Endothelial cell (in vitro differentiated cells): ENCODE measurements at places on chromosomes 11 and 22. TPM values are rescaled to one million over a fixed set of nuclear protein-coding genes. Genes with fewer than 3 reads are reported as not detected.

DNA sequence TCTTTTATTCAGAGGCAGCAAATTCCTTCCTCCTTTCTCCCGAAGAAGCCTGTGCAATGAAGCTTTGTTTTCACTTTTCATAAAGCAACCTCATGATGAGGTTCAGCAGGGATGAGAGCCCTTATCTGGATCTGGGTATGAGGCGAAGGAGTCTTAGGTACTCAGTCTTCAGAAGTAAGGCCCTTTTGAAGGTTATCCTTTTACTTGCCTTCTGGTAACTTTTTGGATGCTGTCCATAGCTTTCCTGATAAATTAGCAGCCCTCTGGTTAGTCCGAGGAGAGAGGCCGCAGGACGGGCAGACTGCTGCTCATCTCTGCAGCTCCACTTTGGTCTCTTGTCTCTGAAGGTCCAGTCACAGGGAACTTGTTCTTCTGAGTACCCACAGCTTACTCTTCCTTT lies 1.1 kb downstream of the TRIM22 start:
- H3K27ac ChIP-seq = no peak overlapping the region
- no peak for DNase-seq
- peaks cover 22% of the 10 kb centered on the region for H3K4me1 ChIP-seq
- peaks cover 35% of the 10 kb centered on the region for H3K36me3 ChIP-seq
- H3K4me3 ChIP-seq = no peak overlapping the region
- H3K27me3 ChIP-seq = peaks cover 1% of the 10 kb centered on the region

DNA sequence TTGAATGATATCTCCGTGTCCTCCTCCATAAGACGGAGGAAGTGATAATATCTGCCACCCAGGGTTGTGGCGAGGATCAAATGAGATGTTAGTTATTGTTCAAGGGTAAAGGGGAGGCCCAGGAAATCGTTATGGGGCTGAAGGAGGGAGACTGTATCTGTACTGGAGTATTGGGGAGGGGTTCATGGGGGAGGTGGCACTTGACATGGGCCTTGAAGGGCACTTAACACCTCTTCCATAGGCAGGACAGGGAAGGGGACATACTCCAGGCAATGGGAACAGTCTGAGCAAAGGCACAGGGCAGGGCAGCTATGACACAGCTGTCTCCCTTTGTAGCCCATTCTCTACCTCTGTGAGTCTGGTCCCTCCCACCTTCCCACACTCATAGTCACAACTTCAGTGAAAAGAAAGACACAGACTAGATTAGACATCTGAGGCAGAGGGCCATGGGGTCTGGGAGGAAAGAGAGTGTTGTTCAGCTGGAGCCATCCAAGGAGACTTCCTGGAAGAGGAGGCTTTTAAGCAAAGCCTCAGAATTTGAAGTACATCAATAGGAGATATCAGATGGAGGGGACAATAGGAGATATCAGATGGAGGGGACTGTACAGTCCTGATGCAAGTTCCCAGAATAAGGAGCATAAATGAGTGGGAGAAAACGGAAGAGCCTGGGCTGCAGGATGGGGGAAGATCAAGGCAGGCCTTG lies 15.8 kb upstream of the DGKZ start:
- H3K27ac ChIP-seq = peak overlapping the region; percentile 9
- H3K4me3 ChIP-seq = peak overlapping the region; percentile 75
- H3K27me3 ChIP-seq = peaks cover 17% of the 10 kb centered on the region
- peaks cover 5% of the 10 kb centered on the region for H3K36me3 ChIP-seq
- H3K4me1 ChIP-seq = peaks cover 32% of the 10 kb centered on the region

The KRTAP5-11 gene
- total RNA-seq = not detected

GRCh38 chr11:33892906-33893594 lies 1.2 kb upstream of the LMO2 start:
- H3K27ac ChIP-seq = no peak overlapping the region
- no peak for DNase-seq
- peaks cover 6% of the 10 kb centered on the region for H3K27me3 ChIP-seq
- H3K36me3 ChIP-seq = no peaks in the 10 kb centered on the region
- no peak overlapping the region for H3K4me3 ChIP-seq

The BRSK2 gene
- total RNA-seq = 4.0 TPM

- peaks cover 5% of the 10 kb centered on the region for H3K4me1 ChIP-seq
- peaks cover 2% of the 10 kb centered on the region for H3K27me3 ChIP-seq
- no peak overlapping the region for H3K4me3 ChIP-seq
- no peaks in the 10 kb centered on the region for H3K36me3 ChIP-seq
These were observed 120.2 kb upstream of the SNX19 start for GRCh38 chr11:131036514-131036913.

DNA sequence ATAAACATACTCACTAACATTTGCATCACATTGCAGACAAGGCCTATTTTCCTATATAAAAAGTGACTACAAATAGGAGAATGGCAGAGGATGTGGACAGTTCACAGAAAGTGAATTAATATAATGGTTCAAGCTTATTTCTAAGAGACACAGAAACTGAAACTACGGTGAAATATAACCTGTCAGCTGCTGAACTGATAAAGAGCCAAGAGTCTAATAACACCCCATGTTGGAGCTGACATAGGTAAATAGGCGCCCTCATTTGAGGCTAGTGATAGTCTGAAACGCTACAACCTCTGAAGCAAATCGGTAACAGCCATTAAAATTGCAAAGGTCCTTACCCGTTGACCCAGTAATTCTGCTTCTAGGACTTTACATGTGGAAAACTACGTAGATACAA lies 14.0 kb downstream of the AP1B1 start:
- peaks cover 49% of the 10 kb centered on the region for H3K4me1 ChIP-seq
- no peak for DNase-seq
- no peak overlapping the region for H3K4me3 ChIP-seq
- peaks cover 5% of the 10 kb centered on the region for H3K27me3 ChIP-seq
- no peak overlapping the region for H3K27ac ChIP-seq
- peaks cover 26% of the 10 kb centered on the region for H3K36me3 ChIP-seq

DNA sequence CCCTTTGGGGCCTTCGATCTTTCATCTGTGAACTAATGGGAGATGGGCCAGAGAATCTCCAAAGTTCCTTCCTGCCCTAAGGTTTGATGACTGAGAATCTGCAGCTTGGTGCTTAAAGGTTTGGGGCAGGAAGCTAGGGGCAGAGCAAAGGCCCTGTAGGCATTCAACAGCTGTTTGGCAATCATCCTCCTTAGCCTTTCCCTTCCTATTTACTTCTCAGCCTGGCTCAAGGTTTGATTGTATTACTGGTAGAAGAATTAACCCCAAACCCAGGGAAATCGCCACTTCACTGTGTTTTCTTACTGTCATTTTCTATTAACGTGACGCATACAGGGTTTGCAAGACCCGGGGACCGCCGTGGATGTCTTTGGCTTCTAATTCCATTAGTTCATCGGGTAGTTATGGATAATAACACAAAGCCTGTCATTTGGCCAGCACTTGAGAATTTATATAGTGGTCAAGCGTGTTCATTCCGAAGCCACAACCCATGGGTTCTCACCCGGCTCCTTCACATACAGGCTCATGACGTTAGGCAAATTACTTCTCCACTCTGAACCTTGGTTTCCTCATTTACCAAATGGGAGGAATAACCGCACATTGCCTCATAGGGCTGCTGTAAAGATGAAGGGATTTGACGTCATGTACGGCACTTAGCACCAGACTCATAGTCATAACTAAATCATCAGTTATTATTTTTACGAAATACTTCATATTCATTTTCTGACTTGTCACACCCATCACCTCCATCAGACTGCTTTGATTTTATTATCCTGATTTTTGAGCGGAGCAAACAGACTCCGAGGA lies 158.1 kb downstream of the FBXO7 start:
- H3K27ac ChIP-seq = no peak overlapping the region
- peaks cover 38% of the 10 kb centered on the region for H3K4me1 ChIP-seq
- no peak for DNase-seq
- no peak overlapping the region for H3K4me3 ChIP-seq
- H3K36me3 ChIP-seq = no peaks in the 10 kb centered on the region

GRCh38 chr11:35478471-35479091 lies 46.8 kb downstream of the PAMR1 start:
- peaks cover 5% of the 10 kb centered on the region for H3K36me3 ChIP-seq
- H3K27me3 ChIP-seq = peaks cover 3% of the 10 kb centered on the region
- H3K4me1 ChIP-seq = peaks cover 29% of the 10 kb centered on the region
- peak overlapping the region; percentile 31 for H3K4me3 ChIP-seq
- no peak for DNase-seq

The OR51A4 gene
- not detected for total RNA-seq

DNA sequence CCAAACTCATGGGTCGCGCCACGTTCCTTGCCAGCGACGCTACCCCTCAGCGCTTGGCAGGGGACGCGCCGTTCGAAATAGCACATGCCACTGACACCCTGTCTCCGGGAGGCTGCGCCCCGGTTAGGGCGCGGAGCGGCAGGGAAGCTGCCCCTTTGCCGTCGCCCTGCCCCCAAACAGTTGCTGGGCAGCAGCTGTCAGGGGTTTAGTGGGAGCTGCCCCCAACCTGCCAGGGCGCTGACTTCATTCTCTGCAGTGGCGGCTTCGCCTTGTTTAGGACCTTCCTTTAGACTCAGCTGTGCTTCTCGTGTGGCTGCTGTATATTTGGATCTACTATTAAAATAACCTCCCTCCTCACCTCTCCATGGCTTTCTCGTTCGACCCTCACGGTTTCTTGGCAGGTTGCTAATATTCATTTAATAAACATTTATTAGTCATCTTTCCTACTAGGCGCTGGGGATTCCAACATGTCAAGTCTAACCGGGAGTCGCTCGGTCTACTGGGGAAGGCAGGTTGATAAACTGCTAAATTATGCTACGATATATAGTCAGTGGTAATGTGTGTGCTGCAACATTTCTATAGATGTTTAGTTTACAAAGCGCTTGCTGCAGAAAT lies 782 bp downstream of the TMEM109 start:
- peak overlapping the region; percentile 92 for H3K27ac ChIP-seq
- H3K4me3 ChIP-seq = peak overlapping the region; percentile 95
- H3K4me1 ChIP-seq = peaks cover 58% of the 10 kb centered on the region
- DNase-seq = peak; percentile 27
- H3K27me3 ChIP-seq = peaks cover 19% of the 10 kb centered on the region

DNA sequence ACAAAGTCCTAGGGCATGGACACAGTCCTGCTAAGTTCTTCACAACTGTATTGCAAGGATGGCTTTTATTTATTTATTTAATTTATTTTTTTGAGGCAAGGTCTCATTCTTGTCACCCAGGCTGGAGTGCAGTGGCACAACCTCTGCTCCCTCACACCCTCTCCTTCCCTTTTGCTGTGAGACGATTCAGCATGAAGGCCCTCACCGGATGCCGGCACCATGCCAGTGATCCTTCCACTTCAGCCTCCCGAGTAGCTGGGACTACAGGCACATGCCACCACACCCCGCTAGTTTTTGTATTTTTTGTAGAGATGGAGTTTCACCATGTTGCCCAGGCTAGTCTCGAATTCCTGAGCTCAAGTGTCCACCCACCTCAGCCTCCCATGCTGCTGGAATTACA lies 17.8 kb downstream of the EED start:
- no peak overlapping the region for H3K4me3 ChIP-seq
- H3K36me3 ChIP-seq = peaks cover 10% of the 10 kb centered on the region
- peaks cover 1% of the 10 kb centered on the region for H3K27me3 ChIP-seq
- H3K4me1 ChIP-seq = no peaks in the 10 kb centered on the region
- H3K27ac ChIP-seq = no peak overlapping the region

- H3K27ac ChIP-seq = no peak overlapping the region
- H3K27me3 ChIP-seq = peaks cover 5% of the 10 kb centered on the region
- H3K4me1 ChIP-seq = peaks cover 3% of the 10 kb centered on the region
- H3K4me3 ChIP-seq = no peak overlapping the region
These were observed 16.2 kb upstream of the CTTN start for GRCh38 chr11:70381872-70382861.

The DUSP8 gene
- total RNA-seq = 2.2 TPM

GRCh38 chr11:19988598-19988997 lies 171.7 kb downstream of the DBX1 start:
- H3K27ac ChIP-seq = no peak overlapping the region
- no peak overlapping the region for H3K4me3 ChIP-seq
- H3K27me3 ChIP-seq = peaks cover 3% of the 10 kb centered on the region
- peaks cover 5% of the 10 kb centered on the region for H3K36me3 ChIP-seq

GRCh38 chr11:35157814-35158700 lies 19.1 kb downstream of the CD44 start:
- no peak overlapping the region for H3K4me3 ChIP-seq
- peaks cover 9% of the 10 kb centered on the region for H3K27me3 ChIP-seq
- DNase-seq = no peak
- peak overlapping the region; percentile 95 for H3K27ac ChIP-seq
- peaks cover 52% of the 10 kb centered on the region for H3K4me1 ChIP-seq

GRCh38 chr22:19870153-19871022 lies 15.7 kb upstream of the GNB1L start:
- DNase-seq = no peak
- H3K4me3 ChIP-seq = no peak overlapping the region
- H3K4me1 ChIP-seq = peaks cover 8% of the 10 kb centered on the region
- H3K27me3 ChIP-seq = no peaks in the 10 kb centered on the region

The ASCL3 gene
- total RNA-seq = not detected

DNA sequence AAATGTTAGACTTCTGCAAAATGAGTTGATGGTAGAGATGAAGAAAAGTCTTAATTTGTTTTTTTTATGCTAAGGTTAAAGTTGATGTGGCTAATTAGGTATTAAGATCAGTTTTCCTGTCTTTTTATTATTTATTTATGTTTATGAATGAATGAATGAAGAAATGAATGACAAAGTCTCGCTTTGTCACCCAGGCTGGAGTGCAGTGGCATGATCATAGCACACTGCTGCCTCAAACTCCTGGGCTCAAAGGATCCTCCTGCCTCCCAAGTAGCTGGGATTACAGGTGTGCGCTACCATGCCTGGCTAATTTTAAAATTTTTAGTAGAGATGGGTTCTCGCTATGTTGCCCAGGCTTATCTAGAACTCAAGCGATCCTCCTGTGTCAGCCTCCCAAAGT lies 29.2 kb downstream of the MTMR3 start:
- H3K4me1 ChIP-seq = peaks cover 5% of the 10 kb centered on the region
- no peaks in the 10 kb centered on the region for H3K27me3 ChIP-seq
- no peaks in the 10 kb centered on the region for H3K36me3 ChIP-seq
- H3K27ac ChIP-seq = no peak overlapping the region
- no peak for DNase-seq
- H3K4me3 ChIP-seq = no peak overlapping the region

The NOL12 gene
- total RNA-seq = 15.7 TPM

The MPPED2 gene
- total RNA-seq = 50.2 TPM

The KRTAP5-7 gene
- not detected for total RNA-seq

DNA sequence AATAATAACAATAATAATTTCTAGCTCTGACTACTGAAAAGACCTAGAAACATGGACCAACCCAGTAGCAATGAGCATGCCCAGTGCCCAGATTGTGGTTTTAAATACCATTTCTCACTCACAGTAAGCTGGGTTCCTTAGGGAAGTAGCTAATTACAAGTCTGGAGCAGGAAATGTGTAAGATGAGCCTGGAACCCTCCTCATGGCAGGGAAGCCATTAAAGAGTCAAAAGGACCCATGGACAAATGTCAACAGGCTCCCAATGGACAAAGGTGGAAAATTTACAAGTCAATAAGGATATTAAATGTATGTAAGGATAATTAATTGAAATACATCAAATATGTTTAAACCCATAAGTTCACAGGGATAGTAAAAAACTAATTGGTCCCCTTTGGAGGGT lies 10.6 kb upstream of the CSNK2A3 start:
- H3K27me3 ChIP-seq = peaks cover 3% of the 10 kb centered on the region
- peaks cover 30% of the 10 kb centered on the region for H3K36me3 ChIP-seq
- peaks cover 7% of the 10 kb centered on the region for H3K4me1 ChIP-seq
- no peak overlapping the region for H3K27ac ChIP-seq

- peaks cover 16% of the 10 kb centered on the region for H3K36me3 ChIP-seq
- peaks cover 29% of the 10 kb centered on the region for H3K27me3 ChIP-seq
- H3K4me3 ChIP-seq = no peak overlapping the region
- DNase-seq = no peak
- no peak overlapping the region for H3K27ac ChIP-seq
- peaks cover 23% of the 10 kb centered on the region for H3K4me1 ChIP-seq
These were observed 3.1 kb downstream of the PRDM11 start for GRCh38 chr11:45149483-45150056.

GRCh38 chr11:133898031-133898769 lies 52.9 kb upstream of the SPATA19 start:
- no peaks in the 10 kb centered on the region for H3K36me3 ChIP-seq
- peaks cover 31% of the 10 kb centered on the region for H3K4me1 ChIP-seq
- H3K27me3 ChIP-seq = peaks cover 3% of the 10 kb centered on the region
- no peak overlapping the region for H3K27ac ChIP-seq
- no peak overlapping the region for H3K4me3 ChIP-seq
- no peak for DNase-seq

The TSPAN32 gene
- 0.23 TPM for total RNA-seq
